ENCODE measurements at places on chromosomes 12 and 14. TPM values are rescaled to one million over a fixed set of nuclear protein-coding genes. Genes with fewer than 3 reads are reported as not detected.

DNA sequence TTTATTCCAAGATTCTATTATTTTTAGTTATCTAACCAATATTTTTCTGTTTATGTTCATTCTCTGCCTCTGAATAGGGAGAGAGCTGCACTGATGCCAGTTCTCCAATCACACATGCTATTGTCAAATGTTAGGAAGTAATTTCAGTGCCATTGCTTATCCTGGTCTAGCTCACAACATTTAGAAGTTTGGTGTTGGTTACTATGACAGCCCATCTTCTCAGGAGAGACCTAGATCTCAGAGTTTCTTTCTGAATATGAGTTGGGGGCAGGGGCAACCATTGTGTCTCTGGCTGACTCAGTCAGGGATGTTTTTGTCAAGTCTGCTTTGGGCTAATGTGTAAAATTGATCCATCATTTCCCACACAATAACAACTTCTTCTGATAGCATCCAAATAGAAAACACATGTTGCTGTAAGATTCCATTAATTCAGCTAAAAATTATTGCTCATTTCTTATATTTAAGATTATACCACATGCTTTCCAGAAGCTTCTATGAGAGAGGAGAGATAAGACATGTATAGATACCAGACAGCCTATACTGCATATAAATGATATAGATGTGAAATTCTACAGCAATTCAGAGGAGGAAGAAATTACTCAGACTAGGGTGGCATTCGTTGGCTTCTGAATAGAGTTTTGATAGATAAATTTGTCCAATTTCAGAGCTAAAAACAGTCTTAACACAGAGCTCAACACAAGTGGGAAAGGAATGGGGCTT lies 64.8 kb downstream of the DACT1 start:
- no peak overlapping the region for H3K27ac ChIP-seq
- no peak for DNase-seq
- H3K27me3 ChIP-seq: no peaks in the 10 kb centered on the region
- H3K4me3 ChIP-seq: no peak overlapping the region
- no peaks in the 10 kb centered on the region for H3K36me3 ChIP-seq

GRCh38 chr12:15837141-15837790 lies 44.9 kb upstream of the STRAP start:
- H3K4me1 ChIP-seq: no peaks in the 10 kb centered on the region
- H3K36me3 ChIP-seq: no peaks in the 10 kb centered on the region
- no peak overlapping the region for H3K27ac ChIP-seq
- H3K27me3 ChIP-seq: no peaks in the 10 kb centered on the region

DNA sequence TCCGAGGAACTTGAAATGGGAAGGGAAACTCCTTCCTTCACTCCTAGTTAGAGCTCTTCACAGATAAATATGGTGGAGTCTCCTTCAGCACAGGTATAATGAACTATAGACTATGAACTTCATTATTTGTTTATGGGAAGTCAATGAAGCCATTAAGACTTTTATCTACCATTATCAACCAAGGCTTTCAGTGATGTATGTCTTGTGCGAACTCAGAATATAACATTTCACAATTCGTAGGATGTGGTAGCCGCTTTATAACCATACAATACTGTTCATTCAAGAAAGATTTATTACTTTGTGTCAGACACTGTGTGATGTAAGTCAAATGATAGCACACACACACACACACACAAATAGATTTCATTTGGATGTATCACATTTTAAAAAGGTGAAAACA lies 24.8 kb upstream of the ETNK1 start:
- no peaks in the 10 kb centered on the region for H3K27me3 ChIP-seq
- no peaks in the 10 kb centered on the region for H3K36me3 ChIP-seq
- no peak overlapping the region for H3K27ac ChIP-seq
- H3K4me1 ChIP-seq: no peaks in the 10 kb centered on the region
- no peak overlapping the region for H3K4me3 ChIP-seq
- DNase-seq: no peak

GRCh38 chr12:52020539-52021336 lies 14.0 kb downstream of the TAMALIN start:
- DNase-seq: peak; percentile 56
- no peaks in the 10 kb centered on the region for H3K36me3 ChIP-seq
- H3K4me1 ChIP-seq: peaks cover 17% of the 10 kb centered on the region
- H3K27ac ChIP-seq: no peak overlapping the region

FAIM2 gene
- total RNA-seq: not detected
